ENCODE measurements at places on chromosomes 3 and 15.

- DNase-seq = no peak
Measured at GRCh38 chr15:69868756-69869155, 229.0 kb downstream of the TLE3 start.

DNA sequence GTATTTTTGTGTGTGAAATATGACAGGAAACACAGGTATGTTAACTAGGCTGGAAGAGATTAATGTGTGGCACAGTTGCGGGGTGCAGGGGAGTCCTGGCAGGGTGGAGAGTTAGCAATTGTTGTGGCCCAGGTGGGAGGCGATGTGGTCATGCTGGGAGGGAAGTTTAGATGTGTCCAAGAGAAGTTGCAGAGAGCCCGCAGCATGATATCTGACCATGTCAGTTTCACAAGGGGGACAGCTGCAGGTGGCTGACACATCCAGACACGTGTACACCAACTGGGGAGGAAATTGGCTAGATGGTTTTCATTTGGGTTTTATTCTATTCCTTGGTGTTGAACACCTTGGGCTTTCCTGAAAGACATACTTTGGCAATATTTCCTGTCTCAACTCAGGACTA, 172.8 kb upstream of the RGMA start:
- no peak for DNase-seq

DNA sequence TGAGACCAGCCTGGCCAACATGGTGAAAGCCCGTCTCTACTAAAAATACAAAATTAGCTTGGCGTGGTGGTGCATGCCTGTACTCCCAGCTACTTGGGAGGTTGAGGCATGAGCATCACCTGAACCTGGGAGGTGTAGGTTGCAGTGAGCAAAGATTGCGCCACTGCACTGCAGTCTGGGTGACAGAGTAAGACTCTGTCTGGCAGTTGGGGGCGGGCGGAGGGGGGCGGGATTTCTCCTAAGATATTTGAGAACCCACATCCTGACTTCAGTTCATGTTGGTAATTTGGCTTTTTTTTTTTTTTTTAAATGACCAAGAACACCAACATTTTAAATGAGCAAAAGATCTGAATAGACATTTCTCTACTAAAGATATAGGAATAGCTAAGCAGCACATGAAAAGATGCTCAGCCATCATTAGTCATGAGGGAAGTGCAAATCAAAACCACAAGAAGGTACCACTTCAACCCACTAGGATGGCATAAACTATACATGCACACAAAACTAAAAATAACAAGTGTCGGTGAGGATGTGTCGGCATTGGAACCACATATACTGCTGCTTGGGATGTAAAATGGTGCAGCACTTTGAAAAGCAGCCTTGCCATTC, 75.6 kb upstream of the LMOD3 start:
- DNase-seq = no peak

DNA sequence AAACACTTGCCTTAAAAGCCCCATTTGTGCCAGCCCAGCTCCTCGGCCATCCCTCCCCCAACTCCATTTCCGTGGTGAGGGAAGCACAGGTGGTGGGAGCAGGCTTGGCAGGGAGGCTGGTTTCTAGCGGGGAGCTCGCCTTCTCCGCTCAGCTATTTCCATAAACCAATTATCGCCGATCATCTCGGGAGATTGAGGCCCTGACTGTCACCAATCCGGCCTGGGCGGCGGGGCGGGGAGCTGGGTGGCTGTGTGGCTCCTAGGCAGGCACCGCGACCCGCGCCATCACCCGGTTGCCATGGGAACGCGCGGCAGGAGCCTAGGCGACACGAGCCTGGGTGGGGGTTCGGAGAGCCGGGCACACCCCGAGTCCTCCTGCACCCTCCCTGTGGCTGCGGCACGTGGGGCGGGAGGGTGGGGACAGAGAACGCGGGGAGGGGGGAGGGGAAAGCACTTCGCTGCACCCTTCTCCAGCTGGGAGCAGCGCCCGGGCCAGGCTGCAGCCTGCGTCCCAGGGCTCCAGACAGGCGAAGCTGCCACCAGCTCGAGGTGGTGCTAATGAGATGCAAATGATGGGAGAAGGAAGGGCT, 9.3 kb downstream of the CCDC33 start:
- DNase-seq = peak; percentile 8

GRCh38 chr3:197508051-197508451, 47.7 kb downstream of the BDH1 start:
- DNase-seq = no peak

DNA sequence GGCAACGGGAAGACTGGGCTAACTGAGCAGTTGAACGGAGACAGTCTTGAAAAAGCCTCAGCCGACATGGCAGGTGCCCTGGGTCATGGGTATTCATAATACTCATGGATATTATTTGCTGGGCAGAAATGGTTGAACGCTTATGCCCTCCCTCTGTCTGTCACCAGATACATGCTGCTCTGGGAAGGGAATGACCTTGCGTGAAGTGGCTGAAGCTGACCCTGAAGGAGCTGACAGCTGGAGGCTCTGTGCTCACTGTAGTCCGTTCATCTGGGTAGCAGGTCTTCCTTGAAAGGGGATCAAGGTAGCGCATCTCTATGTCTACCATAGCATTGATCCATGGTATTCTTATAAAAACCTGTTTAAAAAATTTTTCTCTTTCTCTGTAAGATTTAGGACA, 390.7 kb downstream of the PDCD6IP start:
- no peak for DNase-seq

- DNase-seq = no peak
Measured at GRCh38 chr3:86921971-86922680, 68.8 kb downstream of the VGLL3 start.

DNA sequence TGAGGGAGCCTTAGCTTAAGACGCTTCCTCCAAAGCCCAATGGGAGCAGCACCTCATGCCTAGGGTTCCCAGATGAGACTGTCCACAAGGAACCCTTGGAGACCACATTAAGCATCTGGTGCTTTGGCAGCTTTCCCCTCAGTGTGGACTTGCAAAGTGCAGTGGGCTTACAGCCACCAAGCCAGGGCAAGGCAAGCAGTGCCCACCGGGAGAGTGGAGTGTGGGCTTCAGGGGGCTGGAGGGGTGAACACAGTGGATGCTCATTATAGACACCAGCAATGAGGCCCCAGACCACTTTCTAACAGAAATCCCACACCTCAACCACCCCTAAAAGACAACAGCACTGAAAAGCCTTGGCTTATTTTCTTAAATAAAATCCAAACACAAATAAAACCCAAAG, 9.1 kb upstream of the MUSTN1 start:
- DNase-seq = no peak

DNA sequence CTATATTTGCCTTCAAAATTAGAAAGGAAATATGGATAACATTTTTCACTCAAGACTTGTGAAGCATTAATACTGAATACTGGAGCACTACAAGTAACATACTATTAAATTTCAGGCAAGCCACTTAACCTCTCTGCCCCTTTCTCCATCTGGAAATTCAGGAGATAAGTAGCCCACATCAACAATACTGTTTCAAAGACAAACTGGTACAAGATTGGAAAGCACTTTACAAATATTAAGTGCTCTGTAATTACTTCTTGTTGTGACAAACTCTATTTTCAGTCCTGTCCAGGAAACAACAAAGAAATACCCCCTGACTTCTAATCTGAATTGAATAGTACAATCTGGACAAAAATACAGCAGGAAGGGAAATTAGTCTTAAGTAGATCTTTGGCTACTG, 49.3 kb downstream of the TMEM212 start:
- DNase-seq = no peak

GRCh38 chr3:16147220-16147994, 27.1 kb upstream of the GALNT15 start:
- no peak for DNase-seq

DNA sequence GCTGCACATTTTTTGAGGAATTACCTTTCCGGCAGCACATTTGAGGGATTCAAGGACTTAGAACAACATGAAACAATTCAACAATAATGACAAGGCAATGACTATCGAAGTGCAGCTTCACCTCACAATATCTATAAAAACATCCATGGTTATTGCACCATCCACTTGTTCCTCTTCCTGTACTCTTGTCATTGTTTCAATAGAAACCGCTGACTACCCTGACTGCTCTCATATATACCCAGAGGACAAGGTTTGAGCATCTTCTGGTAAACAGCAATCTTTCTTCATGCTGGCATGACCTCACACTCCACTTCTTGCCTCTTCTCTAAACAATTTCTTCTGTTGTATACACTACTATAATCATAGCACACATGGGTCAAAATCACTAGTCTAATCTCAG, 864.9 kb downstream of the FHIT start:
- DNase-seq = no peak

DNA sequence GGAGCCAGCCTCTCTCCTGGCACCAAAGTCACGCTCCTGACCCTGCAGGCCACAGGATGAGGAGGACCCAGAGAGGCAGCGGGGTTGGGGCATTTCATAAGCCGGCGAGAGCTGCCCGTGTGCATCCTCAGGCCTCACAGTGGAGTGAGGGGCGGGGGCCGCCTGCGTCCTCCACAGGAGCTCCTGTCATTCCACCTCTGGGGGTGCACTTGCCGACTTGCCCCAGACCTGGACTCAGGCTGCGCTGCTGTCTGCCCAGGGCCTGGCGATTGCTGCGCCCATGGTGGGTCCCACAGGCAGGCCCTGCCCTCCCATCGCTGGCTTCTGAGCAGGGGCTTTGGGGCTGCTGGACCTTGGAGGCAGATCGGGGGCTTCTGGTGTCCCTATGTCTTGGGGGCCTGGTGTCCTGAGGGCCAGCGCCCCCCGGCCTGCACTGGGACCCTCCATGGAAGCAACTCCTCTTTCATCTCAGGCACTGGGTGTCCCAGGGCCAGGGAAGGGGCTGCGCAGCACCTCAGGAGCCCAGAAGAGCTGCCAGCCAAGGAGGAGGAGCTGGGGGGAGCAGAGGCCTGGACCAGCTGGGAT, 184.0 kb downstream of the GOLGA6L6 start:
- no peak for DNase-seq

DNA sequence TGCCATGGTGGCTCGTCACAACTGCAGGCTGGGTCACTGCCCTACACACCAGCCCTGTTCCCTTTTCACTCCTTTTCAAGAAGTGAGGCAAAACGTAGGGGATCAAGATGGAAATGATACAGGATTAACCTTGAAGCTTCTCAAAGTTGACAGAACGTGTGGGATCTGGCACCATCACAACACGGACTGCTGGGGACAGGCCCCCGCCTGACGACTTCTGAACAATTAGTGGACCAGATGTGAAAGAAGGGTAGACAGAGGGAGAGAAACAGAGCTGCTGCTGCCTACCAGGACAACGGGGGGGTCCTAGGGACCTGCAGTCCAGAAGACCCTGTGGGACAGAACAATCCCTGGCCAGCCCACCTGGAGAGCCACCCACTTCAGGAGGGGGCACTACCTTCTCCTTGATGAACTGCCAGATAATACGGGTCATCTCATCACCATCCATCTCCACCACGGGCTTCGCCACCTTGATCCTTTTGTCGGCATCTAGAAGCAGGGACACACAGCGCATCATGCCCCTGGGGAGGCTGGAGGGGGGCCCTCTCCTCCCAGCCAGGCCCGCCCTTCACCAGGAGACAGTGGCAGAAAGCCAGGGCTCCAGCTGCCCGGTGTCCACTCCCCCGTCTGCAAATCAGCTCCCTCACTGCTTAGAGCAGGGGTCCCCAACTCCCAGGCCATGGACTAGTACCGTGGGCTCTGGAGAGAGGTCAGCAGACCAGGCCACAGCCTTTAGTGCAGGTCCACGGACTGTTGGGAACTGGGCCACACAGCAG, 10.9 kb downstream of the IDH2 start:
- no peak for DNase-seq

DNA sequence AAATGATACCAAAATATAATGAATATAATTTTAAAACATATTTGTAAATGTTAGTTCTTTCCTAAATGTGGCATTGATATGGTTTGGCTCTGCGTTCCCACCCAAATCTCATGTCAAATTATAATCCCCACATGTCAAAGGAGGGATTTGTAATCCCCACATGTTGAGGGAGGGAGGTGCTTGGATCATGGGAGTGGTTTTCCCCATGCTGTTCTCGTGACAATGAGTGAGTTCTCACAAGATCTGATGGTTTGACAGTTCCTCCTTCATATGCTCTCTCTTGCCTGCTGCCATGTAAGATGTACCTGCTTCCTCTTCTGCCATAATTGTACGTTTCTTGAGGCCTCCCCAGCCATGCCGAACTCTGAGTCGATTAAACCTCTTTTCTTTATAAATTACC, 12.0 kb downstream of the CGGBP1 start:
- no peak for DNase-seq

DNA sequence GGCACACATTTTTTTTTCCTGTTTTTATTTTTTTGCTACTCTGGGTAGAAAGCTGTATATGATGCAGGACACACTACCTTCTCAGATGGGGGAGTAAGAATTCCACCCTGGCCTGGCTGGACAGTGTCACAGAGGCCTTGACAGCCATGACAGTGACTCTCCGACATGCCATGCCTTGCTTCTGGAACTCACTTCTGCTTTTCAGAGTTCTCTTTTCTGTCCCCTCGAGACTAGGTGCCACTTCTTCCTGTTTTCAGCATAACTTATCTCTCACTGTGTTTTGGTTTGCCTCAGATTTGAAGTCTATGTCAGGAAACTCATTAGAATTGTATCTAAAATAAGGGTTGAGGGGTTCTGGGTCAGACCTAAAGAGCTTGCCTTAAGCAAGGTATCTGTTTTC, 69.1 kb upstream of the SEC13 start:
- no peak for DNase-seq

DNA sequence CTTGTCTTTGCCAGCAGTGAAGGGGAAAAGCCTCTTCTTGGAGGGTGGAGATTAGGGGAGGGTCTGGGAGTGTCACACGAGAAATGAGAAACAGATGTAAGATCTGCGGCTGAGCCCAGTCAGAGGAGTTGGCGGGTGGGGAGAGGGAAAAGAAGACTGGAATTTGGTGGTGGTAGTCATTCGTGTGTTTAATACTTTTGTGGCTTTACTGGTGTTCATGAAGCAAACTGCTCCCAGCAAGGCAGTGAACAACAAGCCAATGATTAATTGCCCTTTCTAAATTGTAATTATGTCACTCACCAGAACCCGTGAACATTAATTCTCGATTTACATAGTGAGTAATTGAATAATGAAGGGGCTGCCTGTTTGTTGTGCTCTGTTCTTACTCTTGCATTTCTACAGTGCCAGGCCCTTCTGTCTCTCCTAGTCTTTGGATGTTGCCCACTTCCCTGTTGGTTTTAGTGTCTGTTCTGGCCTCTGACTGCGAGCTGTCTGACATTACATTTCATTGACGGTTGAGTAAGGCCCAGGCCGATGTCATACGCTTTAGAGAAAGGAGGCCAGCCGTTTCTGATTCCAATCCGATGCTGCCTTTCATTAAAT, 78.0 kb downstream of the CHCHD6 start:
- no peak for DNase-seq

DNA sequence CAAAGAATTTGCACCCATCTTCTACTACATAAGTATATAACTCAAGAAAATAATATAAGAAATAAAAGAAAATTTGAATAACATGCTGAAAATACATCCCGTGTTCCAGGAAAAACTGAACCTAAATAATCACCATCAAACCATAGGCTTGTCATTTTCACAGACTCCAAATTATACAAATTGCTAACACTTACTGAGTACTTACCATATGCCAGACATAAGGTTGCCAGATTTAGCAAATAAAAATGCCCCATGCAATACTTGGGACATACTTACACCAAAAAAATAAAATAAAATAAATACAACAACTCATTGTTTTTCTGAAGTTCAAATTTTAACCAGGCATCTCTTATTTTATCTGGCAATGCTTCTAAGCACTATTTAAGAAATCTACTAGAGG, 760.4 kb upstream of the SEMA6D start:
- DNase-seq = no peak

GRCh38 chr15:85155360-85155759, 173.7 kb downstream of the PDE8A start:
- DNase-seq = no peak

- DNase-seq = no peak
Measured at GRCh38 chr3:33122991-33123390, 9.2 kb downstream of the CRTAP start.

GRCh38 chr3:22795917-22796316, 407.2 kb upstream of the UBE2E2 start:
- DNase-seq = no peak

Measured in activated CD8-positive, alpha-beta memory T cell treated with anti-CD3 and anti-CD28 coated beads for 48 hours (primary cell).